ENCODE measurements at places on chromosomes 1 and 21. TPM values are rescaled to one million over a fixed set of nuclear protein-coding genes. Genes with fewer than 3 reads are reported as not detected.

GRCh38 chr1:234222561-234223280, 150.5 kb upstream of the COA6 start:
- DNase-seq = no peak

TFF2 gene
- polyA plus RNA-seq = not detected

HMCN1 gene
- polyA plus RNA-seq = 60.3 TPM

KLHDC9 gene
- polyA plus RNA-seq = 15.7 TPM

DNA sequence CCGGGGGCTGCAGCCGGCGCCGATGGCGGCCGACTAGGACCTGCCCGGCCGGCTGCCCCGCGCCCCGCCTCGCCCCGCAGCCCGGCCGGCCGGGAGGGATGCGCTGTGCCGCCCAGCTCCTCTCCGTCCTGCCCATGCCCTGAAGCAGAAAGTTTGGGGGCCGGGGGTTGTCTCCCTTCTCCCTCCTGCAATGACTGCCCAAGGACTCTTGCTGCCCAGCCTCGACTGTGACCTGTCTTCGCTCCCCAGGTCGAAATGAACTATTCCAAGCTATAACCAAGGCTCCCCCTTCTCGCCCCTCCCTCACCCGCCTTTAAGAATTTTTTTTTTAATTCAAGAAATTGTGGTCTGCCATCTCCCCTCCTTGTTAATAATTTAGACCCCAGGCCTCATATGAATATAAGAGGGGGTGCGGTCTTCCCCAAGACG, 361 bp downstream of the TMCC2 start:
- DNase-seq = no peak

KPRP gene
- not detected for polyA plus RNA-seq

- no peak for DNase-seq
These were observed 53.8 kb upstream of the LRRC8C start for GRCh38 chr1:89578946-89579684.

- DNase-seq = no peak
These were observed 86.1 kb downstream of the BACH1 start for GRCh38 chr21:29384683-29385359.

FAM177B gene
- not detected for polyA plus RNA-seq

- DNase-seq = no peak
These were observed 46.9 kb upstream of the ADAM30 start for GRCh38 chr1:119943216-119943615.

GRCh38 chr1:10673109-10673711, 123.2 kb downstream of the CASZ1 start:
- DNase-seq = no peak

- no peak for DNase-seq
These were observed 200.6 kb downstream of the BRINP3 start for GRCh38 chr1:190277107-190277506.

GRCh38 chr1:241611063-241611462, 29.1 kb downstream of the CHML start:
- peak; percentile 26 for DNase-seq

GRCh38 chr1:117009132-117009531, 7.6 kb downstream of the CD101 start:
- DNase-seq = no peak

DNA sequence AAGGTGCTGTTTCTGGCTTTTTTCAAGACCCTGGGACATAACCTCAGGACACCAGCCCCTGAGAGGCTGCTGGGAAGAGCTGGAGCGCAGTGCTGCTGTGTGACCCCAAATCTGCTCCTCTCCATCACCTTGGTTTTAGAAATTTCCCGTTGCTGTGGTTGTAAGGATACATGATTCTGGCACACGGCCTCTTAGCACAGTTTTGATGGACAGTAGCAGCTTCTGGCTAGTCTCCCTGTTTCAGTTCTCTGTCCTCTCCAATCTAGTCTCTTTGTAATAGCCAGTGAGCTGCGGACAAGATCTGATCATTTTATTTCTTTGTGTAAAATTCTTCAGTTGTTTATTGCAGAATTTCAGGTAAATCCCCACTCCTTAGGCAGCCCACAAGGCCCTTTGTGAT, 3.1 kb downstream of the CLIC6 start:
- no peak for DNase-seq

CITED4 gene
- polyA plus RNA-seq = 6.0 TPM

DNA sequence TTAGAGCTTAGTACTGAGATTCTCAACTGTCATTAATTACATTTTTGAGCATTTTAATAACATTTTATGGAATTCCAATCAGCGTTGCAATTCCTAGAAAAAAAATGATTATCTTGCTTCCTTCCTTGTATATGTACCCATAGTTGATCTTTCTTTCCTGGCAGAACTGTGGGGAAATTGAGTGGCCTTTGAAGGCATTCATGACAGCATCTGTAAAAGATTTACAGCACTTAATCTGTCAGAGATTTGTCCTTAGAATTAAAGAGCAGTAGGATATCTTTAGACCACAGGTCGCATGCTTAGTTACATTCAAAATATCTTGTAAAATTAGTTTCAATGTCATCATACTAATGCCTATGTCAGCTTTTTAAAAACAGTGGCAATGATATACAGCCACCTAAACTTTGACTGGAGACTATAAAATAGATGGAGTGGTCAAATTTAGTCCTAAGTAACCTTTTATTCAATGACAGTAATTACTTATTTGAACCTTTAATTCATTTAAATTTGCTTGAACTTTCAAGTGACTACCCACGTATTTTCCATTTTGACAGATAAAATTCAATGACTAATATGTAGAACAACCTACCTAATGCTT, 692.0 kb downstream of the NCAM2 start:
- DNase-seq = no peak

GRCh38 chr21:45518742-45519141, 23.5 kb downstream of the SLC19A1 start:
- DNase-seq = no peak

DNA sequence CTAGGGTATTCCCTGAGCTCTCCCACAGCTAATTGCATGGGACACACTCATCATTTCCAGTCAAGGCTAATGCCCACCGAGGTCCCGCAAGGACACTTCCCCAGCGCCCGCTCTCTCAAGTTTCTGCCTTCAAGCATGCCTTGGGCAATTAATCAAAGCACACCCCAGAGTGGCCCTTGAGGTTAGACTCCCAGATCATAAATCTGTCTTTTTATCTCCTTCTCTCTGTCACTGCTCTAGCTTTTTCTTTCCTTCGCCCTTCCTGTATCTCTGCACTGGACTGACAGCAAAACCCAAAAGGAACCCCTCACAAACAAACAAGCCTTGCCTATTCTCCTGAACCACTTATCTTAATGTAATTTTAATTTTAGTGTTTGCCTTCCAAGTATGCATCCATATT, 7.9 kb upstream of the EXOSC10 start:
- DNase-seq = peak; percentile 32

PLA2G2F gene
- 0.19 TPM for polyA plus RNA-seq
